Caki2 (cell line): ENCODE measurements at places on chromosomes 2 and 18.

GRCh38 chr2:186603286-186603685 lies 13.4 kb downstream of the ITGAV start:
- DNase-seq = no peak

- DNase-seq = no peak
Measured at GRCh38 chr18:58507880-58508279, 121.0 kb downstream of the ALPK2 start.

DNA sequence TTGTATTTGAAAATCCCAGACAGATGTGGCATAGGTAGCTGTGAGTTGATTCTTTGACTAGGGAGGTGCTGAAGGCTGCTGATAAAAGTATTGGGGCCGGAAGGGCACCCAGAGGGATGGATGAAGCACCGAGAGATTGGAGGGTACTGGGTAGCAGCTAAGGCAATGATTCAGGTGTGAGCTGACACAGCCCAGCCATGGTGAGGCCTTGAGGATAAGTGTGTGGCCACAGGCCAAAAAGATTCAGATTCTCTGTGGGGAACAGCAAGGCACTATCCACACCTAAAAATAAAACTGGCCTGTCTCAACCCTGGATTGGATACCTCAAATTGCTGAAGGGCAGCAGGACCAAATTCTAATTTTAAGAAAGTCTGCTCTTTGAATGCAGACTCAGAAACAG lies 35.2 kb downstream of the RDH14 start:
- DNase-seq = no peak

GRCh38 chr2:238936162-238937052 lies 88.5 kb downstream of the TWIST2 start:
- no peak for DNase-seq

DNA sequence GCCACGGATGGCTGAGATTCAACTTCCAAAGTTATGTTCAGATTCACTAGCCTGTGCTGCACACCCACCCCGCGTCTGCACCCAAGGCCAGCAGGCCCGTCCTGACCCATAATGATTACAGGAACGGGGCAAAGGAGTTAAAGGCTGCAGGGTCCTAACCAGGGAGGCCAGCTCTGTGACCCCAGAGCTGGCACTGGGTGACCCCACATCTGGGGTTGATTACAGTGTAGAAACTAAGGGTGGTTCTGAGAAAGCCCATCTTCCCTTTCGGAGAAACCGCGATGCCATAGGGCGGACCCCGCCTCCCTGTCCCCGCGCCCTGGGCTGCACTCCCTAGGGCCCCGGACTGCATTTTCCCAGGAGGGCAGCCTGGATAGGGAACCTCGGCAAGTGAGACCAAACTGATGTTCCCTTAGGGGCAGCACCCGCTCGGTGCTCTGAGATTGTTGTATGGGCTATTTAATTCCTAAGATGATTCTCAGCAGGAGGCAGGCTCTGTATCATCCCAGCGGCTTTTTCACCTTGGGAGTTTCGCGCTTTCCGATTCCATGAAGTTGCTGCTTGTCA lies 2.2 kb upstream of the GPR148 start:
- no peak for DNase-seq

- no peak for DNase-seq
Measured at GRCh38 chr2:109185821-109186570, 57.0 kb downstream of the SH3RF3 start.

DNA sequence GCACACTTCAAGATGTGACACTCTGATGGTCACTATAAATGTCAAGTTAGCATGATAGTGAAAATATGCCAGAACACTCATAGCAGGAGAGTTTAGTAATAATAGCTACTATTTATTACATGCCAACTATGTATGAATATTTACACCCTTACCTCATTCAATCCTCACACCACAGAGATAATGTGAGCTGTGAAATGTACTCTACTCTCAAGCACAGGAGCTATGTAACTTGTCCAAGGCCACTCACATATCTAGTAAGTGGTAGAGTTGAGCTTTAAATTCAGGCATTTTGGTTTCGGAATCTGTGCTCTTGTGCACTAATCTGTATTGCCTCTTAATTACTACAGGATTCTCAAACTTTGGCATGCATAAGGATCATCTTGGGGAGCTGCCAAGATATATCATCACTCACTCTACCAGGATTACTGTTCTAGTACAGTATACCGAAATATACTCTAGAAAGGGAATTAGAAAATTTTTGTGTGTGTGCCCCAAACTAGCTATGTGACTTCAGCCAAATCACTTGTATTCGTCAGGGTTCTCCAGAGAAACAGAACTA lies 154.3 kb downstream of the PLCL1 start:
- no peak for DNase-seq

DNA sequence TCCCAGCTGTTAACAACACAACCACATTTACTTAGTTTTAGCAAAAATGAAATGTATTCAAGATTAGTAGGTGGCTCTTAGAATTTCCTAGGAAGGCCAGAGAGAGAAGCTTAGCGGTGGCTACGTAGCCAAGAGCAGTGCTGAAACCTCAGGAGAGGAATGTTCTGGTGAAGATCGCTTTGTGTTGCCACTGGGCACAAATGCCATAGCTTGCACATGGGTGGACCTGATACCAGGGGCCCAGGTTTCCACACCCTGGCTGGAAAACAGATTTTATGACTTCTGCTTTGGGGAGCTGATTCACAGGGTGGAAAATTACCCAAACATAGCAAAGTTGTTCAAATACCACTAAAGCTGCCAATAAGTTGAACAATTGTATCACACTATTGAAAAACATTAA lies 43.4 kb downstream of the THUMPD2 start:
- no peak for DNase-seq

DNA sequence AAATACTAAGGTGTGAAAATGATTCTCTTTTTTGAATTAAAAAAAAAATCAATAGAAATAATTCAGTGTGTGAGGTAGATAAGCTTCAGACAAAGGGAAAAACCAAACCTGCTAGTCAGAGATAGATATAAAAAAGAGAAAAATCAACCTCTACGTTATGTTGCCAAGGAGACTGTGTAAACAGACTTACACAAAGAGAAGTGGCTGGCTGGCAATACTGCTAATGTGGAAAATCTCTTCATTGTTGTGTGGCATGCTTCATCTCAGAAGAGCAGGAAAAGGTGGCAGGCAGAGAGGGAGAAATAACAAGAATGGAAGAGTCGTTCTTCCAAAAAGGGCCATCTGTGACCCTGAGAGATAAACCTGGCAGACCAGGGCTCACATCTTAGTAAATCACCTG lies 200.8 kb downstream of the SLC8A1 start:
- peak; percentile 7 for DNase-seq

DNA sequence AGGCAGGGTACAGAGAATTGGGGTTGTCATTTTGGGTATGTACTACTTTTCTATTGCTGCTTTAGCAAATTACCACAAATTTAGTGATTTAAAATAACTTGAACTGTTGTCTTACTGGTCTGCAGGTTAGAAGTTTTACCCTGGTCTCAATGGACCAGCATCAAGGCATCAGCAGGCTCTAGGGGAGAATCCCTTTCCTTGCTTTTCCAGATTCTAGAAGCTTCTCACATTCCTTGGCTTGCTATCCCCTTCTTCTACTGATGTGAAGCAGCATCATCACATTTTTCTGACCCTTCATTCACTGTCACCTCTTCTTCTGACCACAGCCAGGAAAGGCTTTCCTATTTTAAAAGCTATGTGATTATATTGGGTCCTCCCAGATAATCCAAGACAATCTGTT lies 237.8 kb upstream of the RBMS1 start:
- DNase-seq = no peak

- DNase-seq = no peak
Measured at GRCh38 chr2:118730405-118730804, 117.0 kb downstream of the EN1 start.

GRCh38 chr2:56287508-56287907 lies 103.7 kb downstream of the CCDC85A start:
- DNase-seq = no peak

DNA sequence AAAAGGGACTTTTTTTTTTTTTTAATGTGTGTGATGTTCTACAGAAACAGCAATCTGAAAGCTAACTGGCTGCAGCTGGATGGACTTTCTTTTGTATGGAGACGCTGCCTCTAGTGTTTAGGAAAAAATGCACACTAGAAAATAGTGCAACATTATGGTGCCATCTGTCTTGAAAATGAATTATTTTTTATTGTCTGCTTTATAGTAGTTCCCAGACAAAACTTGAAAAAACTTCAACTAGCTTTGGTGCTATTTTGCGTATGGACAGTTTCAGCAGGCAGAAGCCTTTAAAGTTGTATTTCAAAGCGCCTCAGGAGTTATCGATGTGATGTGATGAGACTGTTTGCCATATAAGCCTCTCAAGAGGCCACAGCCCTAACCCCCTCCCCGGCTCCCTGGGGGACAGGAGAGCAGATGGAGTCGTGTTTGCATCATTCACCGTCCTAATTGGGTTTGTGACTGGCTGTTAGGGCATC lies 86.9 kb downstream of the LTBP1 start:
- DNase-seq = peak; percentile 38
